ENCODE measurements at places on chromosomes 13 and 19.
A peak's percentile ranks its signal among the peaks of the same experiment; 100 is the strongest.

- no peak for DNase-seq
Measured at GRCh38 chr19:8204961-8205360, 4.2 kb upstream of the CERS4 start.

GRCh38 chr19:57078802-57079201, 41.0 kb upstream of the USP29 start:
- DNase-seq = no peak

DNA sequence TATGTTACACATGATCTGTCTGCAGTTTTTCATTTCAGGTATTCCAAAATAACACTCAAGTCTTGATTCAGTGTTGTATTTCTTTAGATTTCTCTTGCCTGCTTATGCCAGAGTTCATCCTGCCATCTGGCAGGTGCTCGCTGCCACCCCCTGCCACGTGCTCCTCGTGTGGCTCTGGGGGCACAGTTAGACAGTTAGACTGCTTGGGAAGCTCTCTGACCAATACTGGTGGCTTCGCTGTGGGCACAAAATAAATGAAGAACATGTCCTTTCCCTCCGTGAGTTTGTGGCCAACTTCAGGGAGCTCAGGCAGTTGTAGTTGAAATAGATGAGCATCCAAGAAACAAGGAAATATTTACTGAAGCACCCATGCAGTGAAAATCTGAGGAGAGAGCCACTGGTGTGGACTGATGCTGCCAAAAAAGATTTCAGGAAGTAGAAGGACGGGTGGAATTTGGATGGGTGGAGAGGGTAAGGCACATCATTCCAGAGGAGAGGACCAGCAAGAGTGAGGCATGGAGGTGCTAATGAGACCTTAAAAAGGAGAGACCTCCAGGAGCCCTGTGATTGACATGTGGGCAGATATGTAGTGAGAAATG, 37.5 kb upstream of the GPR183 start:
- DNase-seq = no peak

DNA sequence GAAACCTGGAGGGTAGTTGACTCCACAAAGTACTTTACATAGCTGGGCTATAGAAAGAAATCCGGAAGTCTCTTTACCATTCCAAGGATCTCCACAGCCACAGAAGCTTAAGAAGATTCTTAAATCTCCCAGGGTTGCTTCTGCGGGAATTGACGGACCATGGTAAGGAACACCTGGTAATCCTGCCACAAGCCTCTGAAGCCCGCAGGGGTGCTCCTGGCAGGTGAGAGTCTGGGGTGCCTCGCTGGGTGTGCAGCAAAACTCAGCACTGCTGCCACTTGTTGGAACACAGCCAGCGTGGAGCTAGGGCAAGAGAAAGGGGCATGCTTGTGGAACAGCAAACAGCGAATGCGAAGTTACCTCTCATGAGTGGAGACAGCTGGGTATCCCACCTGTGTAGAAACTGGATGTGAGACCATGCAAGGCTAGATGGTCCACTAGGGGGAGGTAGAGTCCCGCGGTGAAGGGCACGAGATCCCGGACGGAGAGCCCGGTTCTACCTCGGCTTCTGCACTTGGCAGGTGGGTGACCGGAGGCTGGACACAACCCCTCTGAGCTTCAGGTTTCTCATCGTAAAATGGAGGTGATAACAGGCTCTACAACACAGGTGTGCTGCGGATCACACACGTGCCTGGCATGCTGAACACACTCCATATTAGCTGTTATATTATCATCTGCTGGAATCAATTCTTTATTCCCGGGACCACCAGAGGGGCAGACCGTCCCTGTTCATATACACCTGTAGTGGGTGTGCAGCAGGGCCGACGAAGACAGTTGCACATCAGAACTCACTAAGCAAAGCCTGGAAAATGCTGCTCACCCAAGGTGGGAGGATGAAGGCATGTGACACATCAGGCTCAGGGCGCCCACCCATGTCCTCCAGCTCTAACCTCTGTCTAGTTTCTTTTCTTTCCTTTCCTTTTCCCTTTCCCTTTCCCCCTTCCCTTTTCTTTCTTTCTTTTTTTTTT, 24.1 kb upstream of the UBAC2 start:
- peak; percentile 76 for DNase-seq

- DNase-seq = no peak
Measured at GRCh38 chr13:111049791-111050538, 65.1 kb upstream of the ARHGEF7 start.

DNA sequence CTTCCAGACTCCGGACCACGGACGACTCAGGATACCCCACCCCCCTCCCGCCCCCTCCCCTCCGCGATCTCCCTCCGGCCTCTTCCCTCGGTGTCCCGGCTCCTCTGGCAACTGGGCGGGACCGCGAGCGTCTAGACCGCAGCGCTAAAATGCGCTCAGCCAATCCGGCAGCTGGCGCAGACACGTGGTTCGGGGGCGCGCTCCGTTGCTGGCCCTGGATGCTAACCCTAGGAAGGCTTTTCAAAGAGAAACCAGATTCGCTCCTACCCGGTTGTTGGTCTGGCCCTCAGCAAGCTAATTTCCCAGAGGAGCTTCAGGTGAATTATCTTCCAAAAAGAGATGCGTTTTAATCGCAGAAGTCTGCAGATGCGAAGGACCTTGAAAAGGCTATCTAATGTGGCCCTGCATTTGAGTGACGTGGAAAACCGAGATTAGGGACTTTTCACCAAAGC, at the start of gene DZIP1:
TSS of gene DZIP1 (minus strand) at position 106 of the 452 bp plus-strand sequence. CDS start 2,677 bp downstream, outside the sequence.
- DNase-seq = no peak

- no peak for DNase-seq
Measured at GRCh38 chr13:46605825-46606554, 53.0 kb downstream of the LRCH1 start.

DNA sequence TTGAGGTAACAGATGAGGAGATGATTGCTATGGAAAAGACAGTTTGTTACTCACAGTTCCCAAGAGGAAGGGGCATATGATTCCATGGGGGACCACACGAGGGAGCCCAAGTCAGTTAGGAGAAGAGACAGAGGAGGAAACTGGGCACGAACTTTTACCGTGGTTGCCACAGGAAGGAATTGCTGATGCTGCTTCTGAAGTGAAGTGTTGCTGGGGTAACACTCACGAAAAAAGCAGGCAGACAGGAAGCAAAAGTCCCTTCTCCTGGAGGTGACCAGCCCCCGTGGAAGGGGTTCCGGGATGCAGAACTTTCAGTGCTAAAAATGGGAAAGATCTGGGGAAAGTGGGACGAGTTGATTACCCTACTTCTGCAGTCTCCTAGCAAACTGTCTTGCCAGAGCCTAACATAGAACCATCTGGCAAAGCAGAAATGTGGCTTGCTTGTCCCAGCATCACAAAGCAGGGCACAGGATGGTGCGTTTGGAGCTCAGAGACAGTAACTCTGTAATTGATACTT, 35.4 kb upstream of the MAP3K10 start:
- DNase-seq = no peak

GRCh38 chr13:47932950-47933923, 67.8 kb downstream of the SUCLA2 start:
- no peak for DNase-seq

- no peak for DNase-seq
Measured at GRCh38 chr19:4580961-4581665, 21.6 kb upstream of the SEMA6B start.

GRCh38 chr13:113923376-113924063, 50.4 kb downstream of the C13orf46 start:
- no peak for DNase-seq

- DNase-seq = peak; percentile 53
Measured at GRCh38 chr19:55206664-55207500, 2.4 kb downstream of the PTPRH start.

GRCh38 chr13:107295416-107296140, 727.6 kb upstream of the ARGLU1 start:
- no peak for DNase-seq

DNA sequence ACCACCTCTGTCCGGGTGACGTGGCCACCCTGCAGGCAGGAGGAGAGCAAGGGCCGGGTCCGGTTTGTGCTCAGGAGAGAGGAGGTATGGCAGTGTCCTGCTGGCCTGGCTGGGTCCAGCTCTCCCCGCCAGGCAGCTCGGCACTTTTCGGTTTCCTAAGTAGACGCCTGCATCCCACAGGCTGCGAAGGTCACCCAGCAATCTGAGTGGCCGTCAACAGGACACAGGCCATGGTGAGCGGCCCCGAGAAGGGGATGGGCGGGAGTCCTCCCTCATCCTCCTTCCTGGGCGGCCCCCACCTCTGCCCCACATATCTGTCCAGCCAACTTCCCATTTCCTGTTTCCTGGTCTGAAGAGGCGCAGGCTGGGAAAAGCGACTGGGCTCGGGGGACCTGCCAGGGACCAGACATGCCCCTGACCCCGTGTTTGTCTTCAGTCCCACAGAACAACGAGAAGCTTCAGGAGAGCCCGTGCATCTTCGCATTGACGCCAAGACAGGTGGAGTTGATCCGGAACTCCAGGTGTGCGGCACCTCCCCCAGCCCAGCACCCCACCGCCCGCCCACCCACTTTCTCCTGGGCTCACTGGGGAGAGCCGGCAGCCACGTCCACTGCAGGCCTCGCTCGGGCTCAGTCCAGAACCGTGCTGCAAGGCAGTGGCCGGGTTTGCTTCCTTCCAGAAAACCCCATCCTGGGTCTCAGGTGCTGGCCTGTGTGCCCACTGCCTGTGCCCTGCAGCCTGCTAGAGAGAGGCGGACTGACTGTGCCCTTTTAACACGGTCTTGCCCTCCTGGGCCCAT, 16.3 kb downstream of the PIAS4 start:
- no peak for DNase-seq

- DNase-seq = no peak
Measured at GRCh38 chr13:60944016-60944415, 471.6 kb downstream of the PCDH20 start.

GRCh38 chr13:44191504-44192171, 182.0 kb upstream of the SERP2 start:
- peak; percentile 28 for DNase-seq

Data from activated naive CD4-positive, alpha-beta T cell treated with Interleukin-2 at 50 U/mL for 16 hours (primary cell).